Fibroblast of the aortic adventitia (primary cell): ENCODE measurements at places on chromosomes 6 and 20. TPM values are rescaled to one million over a fixed set of nuclear protein-coding genes. Genes with fewer than 3 reads are reported as not detected.

- no peak for DNase-seq
Measured at GRCh38 chr20:24077145-24077544, 88.6 kb upstream of the GGTLC1 start.

Gene LPA
- not detected in 2 replicates for total RNA-seq

DNA sequence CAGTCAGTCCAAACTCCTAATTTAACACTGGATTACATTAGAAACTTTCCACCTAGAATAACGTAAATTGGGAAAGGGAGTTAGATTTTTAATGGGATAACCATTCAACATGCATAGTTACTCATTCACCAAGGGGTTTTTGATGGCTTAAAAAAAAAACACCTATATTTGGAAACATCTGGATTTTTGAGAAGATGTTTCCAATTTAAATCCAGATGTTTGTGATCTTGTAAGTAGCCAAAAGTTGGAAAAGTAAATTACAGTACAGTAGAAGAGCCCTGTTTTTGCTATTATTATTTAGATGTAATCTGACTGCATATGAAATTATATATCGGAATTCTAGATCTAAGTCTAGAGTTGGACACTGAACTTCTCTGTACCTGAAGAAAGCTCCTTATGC lies 478.2 kb downstream of the CD83 start:
- DNase-seq: no peak

Gene MAS1
- total RNA-seq: under 0.01 and 0.08 TPM in 2 replicates

Gene MOCS1
- 3.9 and 8.4 TPM in 2 replicates for total RNA-seq

GRCh38 chr6:26296857-26297648 lies 67.9 kb upstream of the BTN3A2 start:
- peak; percentile 23 for DNase-seq

DNA sequence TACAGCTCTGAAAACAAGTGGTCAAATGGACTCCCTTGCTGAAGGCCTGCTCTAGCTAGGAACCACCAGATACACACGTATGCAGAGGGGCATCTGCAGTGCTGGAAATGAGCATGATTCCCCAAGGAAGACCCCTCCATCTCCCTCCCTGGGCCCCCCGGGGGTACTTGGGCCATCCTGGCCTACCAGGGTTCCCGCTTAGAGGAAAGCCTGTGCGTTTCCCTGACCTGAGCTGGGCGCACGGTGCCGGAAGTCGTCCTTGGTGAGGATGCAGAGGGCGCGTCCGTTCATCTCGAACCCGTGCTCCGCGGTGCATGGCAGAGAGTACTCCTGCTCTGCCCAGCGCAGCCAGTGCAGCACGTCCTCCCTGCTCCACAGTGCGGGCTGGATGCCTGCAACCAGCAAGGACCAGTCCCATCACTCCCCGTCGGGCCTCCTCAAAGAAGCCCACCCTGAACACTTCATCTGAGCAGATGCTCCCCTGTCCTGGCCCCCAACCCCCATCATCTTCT lies 11.8 kb downstream of the ETV7 start:
- DNase-seq: no peak

DNA sequence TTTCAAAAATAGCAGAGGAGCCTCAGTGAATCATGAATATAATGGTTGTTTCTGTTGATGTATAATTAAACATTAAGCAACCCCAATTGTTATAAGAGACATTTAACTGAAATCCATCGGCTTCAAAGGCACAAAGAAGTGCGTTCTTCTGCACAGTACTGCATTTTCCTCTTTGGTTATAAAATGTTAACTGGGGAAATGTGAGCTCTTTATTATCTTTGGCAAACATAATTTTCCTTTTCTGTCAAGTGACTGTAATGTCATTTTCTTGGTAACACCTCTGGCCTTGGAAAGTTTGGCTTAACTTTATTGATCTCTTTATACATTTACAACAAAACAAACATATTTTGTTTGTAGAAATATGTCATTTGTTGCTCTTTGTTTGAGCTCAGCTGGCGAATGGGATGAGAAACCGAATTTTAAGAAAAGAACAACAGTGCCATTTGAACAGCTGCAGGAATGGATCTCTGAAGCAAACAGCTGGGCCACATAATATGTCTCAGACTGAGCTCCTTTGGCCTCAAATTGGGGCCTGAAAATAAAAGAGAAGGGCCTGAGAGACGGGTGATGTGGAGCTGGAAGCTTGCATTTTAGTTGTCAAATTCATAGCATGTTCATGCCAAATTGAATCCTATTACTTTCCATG lies 427.0 kb upstream of the SPTLC3 start:
- DNase-seq: no peak

GRCh38 chr20:36574366-36575135 lies 1.2 kb downstream of the TGIF2 start:
- peak; percentile 32 for DNase-seq

GRCh38 chr20:18001131-18001921 lies 32.5 kb downstream of the MGME1 start:
- DNase-seq: peak; percentile 93

Gene PLCB1
- total RNA-seq: 39.2 and 46.5 TPM in 2 replicates

DNA sequence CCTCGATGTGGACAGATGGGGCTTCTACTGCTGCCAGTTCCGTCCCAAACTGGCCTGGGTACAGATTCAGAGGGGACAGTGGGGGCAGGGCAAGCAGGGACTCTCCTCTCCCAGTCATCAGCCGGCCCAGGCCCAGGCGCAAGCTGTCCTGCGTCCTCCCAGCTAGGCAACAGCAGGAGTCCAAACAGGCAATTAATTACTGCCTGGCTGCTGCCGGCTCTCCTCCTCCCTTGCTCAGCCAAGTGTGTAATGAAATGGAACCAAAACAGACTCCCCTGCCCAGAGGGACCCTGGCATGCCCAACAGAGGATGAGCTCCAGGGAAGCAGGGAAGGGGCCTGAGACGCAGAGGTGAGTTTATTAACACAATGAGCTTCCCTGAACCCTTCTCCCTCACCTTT lies 17.8 kb upstream of the SLC32A1 start:
- DNase-seq: no peak

DNA sequence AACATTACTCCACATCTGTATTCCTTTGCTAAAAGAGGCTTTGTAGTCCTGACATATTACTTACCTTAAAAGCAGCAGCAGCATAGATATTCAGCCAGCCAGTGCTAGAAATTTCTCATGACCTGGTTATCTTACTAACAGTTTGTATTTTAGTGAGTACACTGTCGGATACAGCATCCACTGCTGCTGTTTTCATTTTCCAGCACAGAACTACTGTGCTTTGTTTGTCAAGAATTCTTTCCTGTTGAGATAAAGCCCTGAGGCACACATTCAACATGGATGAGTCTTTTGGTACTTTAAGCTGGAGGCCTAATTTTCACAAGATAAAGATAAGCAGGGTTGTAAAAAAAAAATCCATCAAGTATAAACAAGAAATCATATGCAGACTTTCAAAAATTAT lies 311.2 kb upstream of the OPRM1 start:
- DNase-seq: no peak

DNA sequence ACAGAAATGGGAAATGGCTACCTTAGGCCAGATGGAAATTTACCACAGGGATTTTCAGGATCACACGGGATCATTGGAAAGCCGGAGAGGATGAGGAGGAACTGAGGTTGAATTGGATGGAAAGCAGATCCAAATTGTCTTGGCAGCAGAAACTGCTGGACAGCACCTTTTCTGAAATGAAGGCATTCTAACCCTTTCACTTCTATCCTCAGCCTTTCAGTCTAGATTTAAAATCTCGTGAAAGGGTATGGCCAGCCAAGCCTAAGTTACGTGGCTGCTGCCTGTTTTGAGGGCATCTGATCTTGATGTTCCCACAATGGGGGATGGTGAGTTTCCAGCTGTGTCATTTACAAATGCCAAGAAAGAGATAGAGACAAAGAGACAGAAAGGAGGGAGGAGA lies 358.2 kb downstream of the KIF16B start:
- no peak for DNase-seq

Gene DCBLD1
- total RNA-seq: 6.7 and 27.4 TPM in 2 replicates

GRCh38 chr20:361561-361960 lies 14.7 kb downstream of the NRSN2 start:
- DNase-seq: no peak

DNA sequence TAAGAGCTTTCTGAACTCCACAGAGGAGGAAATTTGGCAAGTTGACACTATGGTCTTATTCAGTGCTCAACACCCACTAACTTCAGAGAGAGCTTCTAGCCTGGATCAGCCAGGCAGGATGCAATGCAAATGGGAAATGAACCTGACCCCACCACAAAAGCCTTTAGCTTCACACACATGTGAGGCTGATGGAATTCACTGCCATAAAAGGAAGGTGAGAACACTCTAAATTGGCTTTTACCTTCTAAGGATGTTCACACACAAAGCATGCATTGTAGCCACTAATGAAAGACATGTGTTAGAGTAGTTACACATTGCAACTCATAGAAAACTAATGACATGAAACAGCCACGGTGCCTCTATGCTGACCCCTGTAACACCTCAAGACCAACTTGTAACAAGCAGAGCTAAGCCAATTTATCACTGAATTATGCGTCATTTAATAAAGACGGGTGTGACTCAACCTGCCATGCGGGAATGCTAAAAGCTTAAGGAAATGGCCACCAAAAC lies 262.1 kb downstream of the HACE1 start:
- peak; percentile 4 for DNase-seq

Gene TP53TG5
- 0.09 TPM in 1 of 2 replicates, not detected in the other for total RNA-seq
